ENCODE measurements at places on chromosomes 3 and 15. TPM values are rescaled to one million over a fixed set of nuclear protein-coding genes. Genes with fewer than 3 reads are reported as not detected.

The CTSH gene
- total RNA-seq: 1,132 TPM

The PRRT3 gene
- total RNA-seq: 2.5 TPM

The CFAP100 gene
- 8.2 TPM for total RNA-seq

The ARL14 gene
- not detected for total RNA-seq

The RBP2 gene
- total RNA-seq: not detected

The AADAC gene
- 1.1 TPM for total RNA-seq

The SLC6A20 gene
- total RNA-seq: 6.1 TPM

GRCh38 chr3:47228088-47228487, 54.5 kb downstream of the KIF9 start:
- H3K27me3 ChIP-seq: no peaks in the 10 kb centered on the region
- no peak overlapping the region for H3K4me3 ChIP-seq
- no peak overlapping the region for H3K27ac ChIP-seq
- H3K36me3 ChIP-seq: no peaks in the 10 kb centered on the region
- H3K4me1 ChIP-seq: peaks cover 34% of the 10 kb centered on the region

GRCh38 chr15:94162939-94163338, 68.4 kb upstream of the MCTP2 start:
- no peak for DNase-seq
- H3K36me3 ChIP-seq: no peaks in the 10 kb centered on the region
- H3K4me3 ChIP-seq: no peak overlapping the region
- H3K27ac ChIP-seq: no peak overlapping the region
- no peaks in the 10 kb centered on the region for H3K27me3 ChIP-seq
- H3K4me1 ChIP-seq: peaks cover 7% of the 10 kb centered on the region

DNA sequence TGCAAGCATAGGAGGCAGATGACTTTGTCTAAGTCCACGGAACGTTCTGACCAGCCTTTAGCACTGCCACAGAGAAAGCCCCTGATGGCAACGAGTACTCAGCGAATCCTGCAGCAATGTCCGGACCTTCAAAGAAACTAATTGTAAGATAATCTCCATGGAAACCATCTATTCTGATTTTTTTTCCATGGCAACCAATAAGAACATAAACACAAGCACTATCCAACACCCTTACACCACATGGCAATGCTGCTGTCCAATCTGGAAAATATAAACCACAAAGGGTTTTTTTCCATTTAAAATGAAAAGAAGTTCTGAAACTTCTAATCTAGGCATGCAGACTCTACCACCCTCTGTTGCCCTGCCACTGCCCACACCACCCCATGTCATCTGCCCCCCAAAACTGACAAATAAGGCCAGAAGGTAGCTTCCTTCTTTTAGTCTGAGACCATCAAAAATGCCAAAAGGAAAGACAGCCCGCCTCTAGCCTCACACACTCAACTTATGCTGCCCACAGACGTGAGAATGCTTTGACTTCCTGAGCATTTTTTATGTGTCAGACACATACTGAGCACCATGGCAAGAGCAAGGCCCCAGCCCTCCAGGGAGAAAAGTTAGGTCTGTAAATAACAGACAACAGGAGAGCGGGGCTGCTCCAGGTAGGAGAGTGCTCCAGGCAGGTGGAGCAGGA, 44.5 kb downstream of the POC1A start:
- peaks cover 4% of the 10 kb centered on the region for H3K36me3 ChIP-seq
- peaks cover 13% of the 10 kb centered on the region for H3K4me1 ChIP-seq
- H3K27me3 ChIP-seq: no peaks in the 10 kb centered on the region

DNA sequence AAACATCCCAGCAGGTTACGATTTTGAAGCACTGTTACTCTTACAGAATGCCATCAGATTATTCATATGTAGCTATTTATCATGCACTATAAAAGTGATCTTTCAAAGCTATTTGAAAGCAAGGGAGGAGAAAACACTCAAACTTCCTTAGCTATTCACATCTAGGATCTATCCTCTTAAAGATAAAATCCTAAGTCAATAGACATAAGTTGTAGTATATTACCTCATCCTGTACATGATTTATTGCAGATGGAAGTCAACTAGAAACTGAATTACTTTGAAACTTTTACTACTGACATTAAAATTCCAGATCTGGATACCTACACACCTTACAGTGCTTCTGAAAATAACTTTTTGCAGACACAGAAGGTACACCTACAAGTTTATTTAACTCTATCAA, 197.2 kb downstream of the MEIS2 start:
- no peaks in the 10 kb centered on the region for H3K27me3 ChIP-seq
- no peak for DNase-seq
- no peak overlapping the region for H3K27ac ChIP-seq
- no peak overlapping the region for H3K4me3 ChIP-seq

- DNase-seq: no peak
- H3K27ac ChIP-seq: no peak overlapping the region
- no peaks in the 10 kb centered on the region for H3K27me3 ChIP-seq
- H3K36me3 ChIP-seq: no peaks in the 10 kb centered on the region
Measured at GRCh38 chr3:176562331-176562730, 635.0 kb downstream of the TBL1XR1 start.

GRCh38 chr3:124570232-124570631, 160.0 kb upstream of the UMPS start:
- H3K27ac ChIP-seq: no peak overlapping the region
- no peaks in the 10 kb centered on the region for H3K4me1 ChIP-seq
- no peak for DNase-seq
- no peak overlapping the region for H3K4me3 ChIP-seq
- H3K36me3 ChIP-seq: no peaks in the 10 kb centered on the region
